ENCODE measurements at places on chromosomes 7 and 10.
A peak's percentile ranks its signal among the peaks of the same experiment; 100 is the strongest.

DNA sequence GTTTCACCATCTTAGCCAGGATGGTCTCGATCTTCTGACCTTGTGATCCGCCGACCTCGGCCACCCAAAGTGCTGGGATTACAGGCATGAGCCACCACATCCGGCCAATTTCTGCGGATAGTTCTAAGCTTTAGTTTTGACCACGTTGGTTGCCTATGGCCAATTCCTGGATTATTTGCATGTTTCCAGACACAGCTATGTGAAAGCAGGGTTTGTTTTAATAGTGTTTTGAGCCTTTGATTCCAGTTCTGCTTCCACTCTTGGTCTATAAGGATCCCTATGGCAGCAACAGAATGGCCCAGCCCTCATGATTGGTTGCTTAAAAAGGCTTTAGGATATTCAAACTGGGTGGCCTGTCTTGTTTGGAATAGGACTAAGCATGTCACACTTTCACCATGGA, 19.1 kb downstream of the SIRT1 start:
- DNase-seq = no peak

- no peak for DNase-seq
Observed at GRCh38 chr7:135159359-135160085, 11.0 kb downstream of the CYREN start.

GRCh38 chr7:27424749-27425148, 182.1 kb downstream of the EVX1 start:
- peak; percentile 6 for DNase-seq

DNA sequence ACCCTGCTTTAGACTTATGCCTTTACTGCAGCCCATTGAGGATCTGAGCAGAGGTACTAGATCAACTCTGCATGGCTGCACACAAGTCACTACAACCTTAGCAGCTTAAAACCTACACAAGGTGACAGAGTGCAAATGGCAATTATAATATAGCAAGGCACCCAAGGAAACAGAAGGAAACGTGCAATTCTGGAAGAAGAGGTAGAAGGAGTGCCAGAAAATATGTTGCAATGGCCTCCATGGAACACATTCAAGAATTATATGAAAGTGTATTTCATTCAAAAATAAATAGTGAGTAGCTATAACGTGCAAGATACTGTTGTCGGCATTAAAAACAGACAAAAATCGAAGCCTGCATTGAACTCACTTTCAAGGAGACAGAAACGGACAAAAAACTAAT, 2.9 kb upstream of the AKR1C8 start:
- DNase-seq = no peak

DNA sequence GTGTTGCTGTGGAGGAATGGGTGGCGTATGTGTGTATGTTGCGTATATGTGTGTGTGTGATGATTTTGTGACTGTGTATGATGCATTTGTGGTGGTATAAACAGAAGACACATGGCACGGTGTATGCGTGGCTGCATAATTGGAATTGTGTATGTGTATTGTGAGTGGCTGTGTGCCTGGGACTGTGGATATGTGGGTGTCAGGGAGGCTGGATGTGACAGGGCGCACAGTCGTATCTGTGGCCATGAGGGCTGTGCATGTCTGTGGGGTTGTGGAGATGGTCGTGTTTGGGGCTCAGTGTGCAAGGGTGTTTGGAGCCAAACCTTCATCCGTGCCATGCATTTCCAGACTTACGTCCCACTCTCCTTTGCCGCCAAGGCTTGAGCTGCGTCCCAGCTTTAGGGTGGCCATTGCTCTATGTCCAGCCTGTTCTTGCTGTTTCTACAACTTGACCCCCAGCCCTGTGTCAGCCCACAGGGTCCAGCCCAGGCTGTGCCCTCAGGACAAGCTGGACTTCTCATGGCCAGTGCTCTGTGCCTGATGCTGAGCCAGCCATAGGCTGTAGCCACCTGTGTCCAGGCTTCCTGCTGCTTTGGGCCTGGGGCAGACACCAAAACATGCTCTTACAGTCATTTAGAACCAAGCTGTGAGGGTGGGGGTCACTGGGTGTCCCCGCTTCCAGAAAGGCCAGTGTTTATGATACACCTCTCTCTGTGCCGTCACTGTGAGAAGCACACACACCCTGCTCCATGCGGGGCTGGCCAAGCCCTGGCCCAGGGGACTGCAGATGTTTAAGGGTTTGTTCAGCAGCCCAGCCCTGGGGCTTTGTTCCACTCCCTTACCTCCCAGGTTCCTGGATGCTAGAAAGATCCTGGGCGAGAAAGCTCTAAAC, 127.6 kb downstream of the NEURL1 start:
- no peak for DNase-seq

DNA sequence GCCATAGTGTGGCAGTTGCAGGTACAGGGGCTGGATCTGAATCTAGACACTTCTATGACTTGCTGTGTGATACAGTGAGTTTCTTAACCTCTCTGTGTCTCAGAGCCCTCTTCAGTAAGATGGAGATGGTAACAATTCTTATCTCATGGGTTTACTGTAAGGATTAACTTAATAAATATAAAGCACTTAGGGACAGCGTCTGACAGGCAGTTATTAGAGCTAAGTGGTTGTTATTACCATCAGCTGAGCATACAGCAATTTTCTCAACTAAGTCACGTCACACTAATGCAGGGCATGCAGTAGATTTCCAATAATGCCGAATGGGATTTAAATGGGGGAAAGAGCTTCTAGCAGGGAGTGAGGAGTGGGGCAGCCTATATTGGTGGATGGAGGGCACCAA, 162.6 kb downstream of the SH2D4B start:
- no peak for DNase-seq

- DNase-seq = no peak
Observed at GRCh38 chr7:26397796-26398426, 106.2 kb downstream of the SNX10 start.

GRCh38 chr7:150448789-150449147, 1.7 kb upstream of the GIMAP8 start:
- peak; percentile 87 for DNase-seq

- DNase-seq = peak; percentile 54
Observed at GRCh38 chr7:111098011-111098925, 7.3 kb downstream of the LRRN3 start.

DNA sequence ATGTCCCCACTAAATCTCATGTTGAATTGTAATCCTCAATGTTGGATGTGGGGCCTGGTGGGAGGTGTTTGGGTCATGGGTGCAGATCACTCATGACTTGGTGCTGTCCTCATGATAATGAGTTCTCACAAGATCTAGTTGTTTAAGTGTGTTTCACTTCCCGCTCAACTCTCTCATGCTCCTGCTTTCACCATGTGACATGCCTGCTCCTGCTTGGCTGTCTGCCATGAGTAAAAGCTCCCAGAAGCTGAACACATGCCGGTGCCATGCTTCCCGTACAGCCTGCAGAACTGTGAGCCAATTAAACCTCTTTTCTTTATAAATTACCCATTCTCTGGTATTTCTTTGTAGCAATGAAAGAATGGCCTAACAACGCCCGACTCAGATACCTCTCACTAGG, 6.2 kb upstream of the PSTK start:
- no peak for DNase-seq

DNA sequence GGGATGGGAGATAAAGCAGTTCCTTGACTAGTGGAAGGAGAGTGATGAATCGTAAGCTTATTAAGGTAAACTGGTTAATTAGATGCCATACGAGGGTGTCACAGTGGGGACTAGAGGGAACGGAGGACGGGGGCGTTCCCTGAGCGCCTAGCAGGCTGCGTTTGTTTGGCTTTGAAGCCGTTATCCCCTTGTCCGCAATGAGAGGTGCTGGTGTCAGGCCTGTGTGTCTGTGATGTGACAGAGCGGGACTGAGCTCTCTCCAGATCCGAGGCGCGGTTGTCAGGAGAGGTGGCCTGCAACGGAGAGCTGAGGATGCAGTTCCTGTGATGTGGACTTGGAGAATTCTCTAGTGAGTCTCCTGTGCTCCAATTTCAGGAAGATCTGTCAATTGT, 60.0 kb upstream of the PRPS1L1 start:
- no peak for DNase-seq

DNA sequence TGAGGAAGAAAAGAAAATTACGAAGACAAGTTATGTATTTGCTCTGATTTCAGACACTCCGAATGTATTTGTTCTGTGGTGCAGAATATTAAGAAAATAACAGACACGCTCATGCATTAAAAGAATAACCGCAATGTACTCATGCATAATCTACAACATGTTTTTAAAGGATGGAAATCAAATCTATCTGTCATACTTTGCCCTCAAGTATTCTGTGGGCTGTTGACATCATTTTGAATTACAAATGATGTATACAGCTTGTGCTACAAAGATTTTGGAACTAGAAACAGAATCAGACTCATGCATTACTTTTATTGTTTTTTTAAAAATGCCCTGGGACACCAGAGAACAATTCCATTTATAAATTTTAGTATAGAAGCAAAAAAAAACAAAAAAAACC, 69.9 kb downstream of the APBB1IP start:
- DNase-seq = no peak

DNA sequence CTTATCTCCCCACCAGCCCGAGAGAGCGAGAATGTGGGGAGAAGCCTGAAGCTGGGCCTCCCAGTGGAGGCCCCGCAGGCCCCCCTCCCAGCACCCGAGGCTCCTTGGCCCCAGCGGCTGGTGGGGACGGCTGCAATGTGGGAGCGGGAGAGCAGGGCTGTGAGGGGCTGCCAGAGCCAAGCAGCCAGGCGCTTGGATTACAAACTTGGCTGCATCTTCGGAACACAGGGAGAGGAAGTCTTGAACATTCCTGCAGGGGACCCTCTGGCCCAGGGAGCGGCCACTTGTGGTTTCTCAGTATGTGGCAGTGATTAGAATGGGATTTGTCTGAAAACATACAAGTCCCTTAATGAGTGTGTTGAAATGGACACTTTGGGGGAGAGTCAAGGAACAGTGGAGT, 23.2 kb downstream of the ELN start:
- no peak for DNase-seq

DNA sequence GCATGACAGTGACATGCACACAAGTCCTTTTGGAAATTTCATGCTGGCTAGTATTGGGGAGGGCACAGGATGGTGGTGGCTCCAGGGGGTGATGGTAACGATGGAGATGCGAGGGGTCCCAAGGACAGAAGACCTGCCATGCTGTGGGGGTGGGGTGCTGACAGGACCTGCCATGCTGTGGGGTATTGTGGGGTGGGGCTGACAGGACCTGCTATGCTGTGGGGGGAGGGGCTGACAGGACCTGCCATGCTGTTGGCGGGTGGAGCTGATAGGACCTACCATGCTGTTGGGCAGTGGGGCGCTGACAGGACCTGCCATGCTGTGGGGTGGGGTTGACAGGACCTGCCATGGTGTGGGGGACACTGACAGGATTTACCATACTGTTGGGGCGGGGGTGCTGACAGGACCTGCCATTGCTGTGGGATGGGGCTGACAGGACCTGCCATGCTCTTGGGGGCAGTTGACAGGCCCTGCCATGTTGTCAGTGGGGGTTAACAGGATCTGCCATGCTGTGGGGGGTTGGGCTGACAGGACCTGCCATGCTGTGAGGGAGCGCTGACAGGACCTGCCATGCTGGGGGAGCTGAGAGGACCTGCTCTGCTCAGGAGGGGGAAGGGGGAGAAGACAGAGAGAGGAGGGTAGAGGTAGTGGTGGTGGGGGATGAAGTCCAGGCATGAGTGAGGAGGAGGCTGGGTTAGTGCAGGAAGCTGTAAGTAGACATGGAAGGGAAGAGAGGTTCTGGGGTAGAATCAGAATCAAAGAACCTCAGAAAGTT, 36.2 kb upstream of the RET start:
- DNase-seq = no peak

DNA sequence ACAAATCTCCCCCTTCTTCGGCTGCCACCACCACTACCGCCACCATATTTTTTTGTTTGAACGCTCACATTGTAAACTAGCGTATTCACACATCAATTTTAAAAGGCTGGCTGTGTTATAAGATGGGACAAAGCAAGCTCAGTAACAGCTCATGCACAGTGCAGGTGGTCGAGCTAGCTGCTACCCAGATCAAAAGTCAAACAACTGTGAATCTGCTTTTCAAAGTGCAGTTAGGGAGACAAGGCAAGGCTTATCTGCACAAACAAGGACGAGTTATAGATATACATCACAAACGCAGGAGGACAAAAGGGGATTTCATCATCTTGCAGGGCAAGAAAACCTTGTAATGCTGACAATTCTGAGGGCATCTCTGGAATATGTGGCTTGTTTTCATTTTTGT, 231.6 kb downstream of the VTI1A start:
- DNase-seq = no peak

GRCh38 chr10:86929468-86930380, 27.7 kb downstream of the MMRN2 start:
- no peak for DNase-seq

DNA sequence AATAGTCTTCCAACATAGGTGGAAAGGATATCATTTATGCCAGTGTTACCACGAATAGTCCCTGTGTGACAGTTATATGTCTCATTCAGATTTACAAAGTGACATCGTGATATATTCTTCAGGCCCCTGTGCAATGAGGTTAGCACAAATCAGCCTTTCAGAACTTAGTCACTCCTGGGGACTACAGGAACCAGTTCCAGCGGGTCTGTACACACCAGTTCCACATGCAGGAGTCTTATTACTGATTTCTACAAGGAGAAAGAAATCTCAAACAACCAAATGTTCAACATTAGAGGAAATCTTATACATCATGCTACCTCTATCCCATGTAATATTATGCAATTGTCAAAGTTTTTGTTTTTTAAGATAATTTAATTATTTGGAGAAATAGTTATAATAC, 4.4 kb upstream of the WDR91 start:
- DNase-seq = no peak

- DNase-seq = no peak
Observed at GRCh38 chr10:110655320-110655719, 11.2 kb downstream of the RBM20 start.

Data from endothelial cell of umbilical vein (primary cell).